ENCODE measurements at places on chromosomes 16 and 17.
A peak's percentile ranks its signal among the peaks of the same experiment; 100 is the strongest.

GRCh38 chr16:55690841-55691240 is 35.1 kb downstream of the SLC6A2 start:
- DNase-seq: no peak

DNA sequence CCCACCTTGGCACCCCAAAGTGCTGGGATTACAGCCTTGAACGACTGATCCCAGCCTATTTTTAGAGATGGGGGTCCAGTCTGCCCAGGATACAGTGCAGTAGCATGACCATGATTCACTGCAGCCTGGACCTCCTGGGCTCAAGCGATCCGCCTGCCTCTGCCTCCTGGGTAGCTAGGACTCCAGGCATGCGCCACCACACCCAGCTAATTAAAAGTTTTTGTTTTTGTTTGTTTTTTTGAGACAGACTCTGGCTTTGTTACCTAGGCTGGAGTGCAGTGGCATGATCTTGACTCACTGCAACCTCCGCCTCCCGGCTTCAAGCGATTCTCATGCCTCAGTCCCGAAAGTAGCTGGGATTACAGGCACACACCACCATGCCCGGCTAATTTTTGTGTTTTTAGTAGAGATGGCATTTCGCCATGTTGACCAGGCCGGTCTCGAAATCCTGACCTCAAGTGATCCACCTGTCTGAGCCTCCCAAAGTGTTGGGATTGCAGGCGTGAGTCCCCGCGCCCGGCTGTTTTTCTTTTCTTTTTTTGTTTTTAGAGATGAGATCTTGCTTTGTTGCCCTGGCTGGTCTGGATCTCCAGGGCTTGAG is 2.3 kb upstream of the PAFAH1B1 start:
- DNase-seq: no peak

DNA sequence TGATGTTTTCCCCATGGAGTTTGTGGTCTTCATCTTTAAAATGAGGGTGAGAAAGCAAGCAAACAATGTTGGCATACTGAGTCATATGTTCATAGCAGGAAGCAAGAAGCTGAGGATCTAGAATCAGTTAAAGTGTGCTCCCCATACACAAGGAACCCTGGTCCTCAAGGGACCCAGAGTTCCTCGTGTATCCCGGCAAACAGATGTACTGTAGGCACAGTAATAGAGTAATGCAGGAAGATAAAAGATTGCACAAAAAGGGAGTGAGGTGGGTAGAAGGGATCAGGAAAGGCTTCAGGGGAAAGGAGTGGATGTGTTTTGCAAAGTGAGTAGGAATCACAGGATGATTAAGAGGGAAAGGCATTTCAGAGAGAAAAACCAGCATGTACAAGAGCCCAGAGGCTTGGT is 412.3 kb upstream of the CDH11 start:
- no peak for DNase-seq

DNA sequence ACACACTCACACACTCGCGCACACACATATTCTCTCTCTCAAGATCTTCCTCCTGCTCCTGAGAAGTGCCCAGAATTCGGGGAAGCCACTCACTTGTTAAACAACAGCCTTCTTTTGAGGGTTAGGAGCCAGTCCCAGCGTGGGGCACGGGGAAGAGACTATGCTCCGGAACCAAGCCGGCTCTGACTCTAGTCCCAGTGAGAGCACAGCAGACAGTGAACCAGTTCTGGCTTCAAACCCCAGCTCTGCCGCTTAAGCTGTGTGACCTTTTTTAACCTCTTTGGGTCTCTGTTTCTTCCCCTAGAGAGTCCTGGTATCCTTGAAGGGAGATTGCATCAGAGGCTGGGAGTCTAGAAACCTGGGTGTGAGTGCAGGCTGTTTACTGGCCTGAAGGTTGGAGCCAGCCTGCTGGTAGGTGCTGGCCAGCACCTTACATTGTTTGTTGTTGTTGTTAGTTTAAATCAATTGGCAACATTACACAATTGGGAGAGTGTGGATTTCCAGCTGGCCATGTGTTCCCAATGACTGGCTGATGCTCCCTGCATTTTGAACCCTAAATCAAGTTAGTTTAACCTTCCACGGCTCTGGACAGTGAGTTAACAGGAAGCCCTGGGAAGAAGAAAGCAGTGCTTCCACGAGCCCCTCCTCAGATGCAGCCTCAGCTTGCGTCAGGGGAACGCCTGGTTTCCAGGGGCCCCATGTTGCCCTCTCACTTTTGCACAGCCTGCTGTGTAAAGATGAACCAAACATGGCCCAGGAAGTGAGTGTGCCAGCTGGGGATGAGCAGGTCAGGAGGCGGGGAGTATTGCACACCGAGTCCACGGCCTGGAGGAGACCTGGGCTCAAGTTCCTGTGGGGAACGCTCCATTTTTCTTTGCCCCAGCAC is 71.5 kb downstream of the GAS7 start:
- no peak for DNase-seq

GRCh38 chr16:79188739-79189122 is 411.8 kb downstream of the MAF start:
- no peak for DNase-seq

GRCh38 chr17:46979147-46979863 is at the start of gene RPRML:
Gene RPRML, minus strand, starts transcription at chr17:46979253. Its CDS starts 246 bp downstream, at chr17:46979007.
- DNase-seq: peak; percentile 6

GRCh38 chr16:21598701-21599121 is 666 bp upstream of the METTL9 start:
- no peak for DNase-seq

DNA sequence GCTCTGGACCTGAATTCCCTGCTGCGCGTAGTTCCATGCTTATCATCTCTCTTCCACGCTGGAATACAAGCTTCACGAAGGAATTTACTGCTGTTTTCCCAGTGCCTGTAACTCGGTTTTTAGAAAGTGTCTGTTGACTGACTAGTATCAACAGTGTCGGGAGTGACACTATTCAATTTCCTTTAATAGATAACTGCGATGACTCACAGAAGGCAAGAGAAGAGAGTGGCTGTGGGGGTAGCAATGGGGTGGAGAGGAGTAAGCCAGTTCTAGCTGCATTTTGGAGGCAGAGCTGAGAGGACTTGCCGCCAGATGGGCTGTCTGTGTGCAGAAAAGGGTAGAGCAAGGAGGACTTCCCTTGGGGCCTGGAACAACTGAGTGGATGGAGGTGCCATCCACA is 25.2 kb downstream of the B4GALNT2 start:
- no peak for DNase-seq

DNA sequence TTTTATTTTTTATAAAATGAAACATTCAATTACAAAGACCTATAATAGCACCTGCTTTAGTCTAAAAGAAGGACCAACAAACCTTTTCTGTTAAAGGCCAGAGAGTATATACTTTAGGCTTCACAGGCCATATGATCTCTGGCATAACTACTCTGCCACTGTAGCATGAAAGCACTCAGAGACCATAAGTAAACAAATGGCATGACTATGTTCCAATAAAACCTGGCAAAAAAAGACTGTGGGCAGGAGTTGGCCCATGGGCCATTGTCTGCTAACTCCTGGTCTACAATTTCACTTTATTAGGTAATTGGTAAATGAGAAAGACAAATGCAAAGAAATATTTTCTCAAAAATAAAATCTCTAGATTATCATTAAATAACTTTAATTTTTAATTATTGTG is 14.9 kb downstream of the CEP112 start:
- no peak for DNase-seq

DNA sequence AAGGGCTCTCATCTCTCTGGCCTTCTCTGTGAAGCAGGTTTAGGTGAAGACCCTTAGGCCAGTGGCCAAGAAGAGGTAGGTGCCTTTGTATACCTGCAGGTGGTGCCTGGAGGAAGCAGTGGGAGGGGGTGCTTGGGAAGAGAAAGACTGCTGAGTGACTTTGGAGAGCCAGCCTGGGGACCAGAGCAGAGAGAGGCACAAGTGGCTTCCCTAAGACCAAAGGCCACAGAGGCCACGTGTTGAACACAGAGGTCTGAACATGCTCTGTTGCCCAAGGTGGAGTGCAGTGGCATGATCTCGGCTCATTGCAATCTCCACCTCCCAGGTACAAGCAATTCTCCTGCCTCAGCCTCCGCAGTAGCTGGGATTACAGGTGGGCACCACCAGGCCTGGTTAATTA is 103.5 kb downstream of the CPPED1 start:
- no peak for DNase-seq

- no peak for DNase-seq
Observed at GRCh38 chr17:79324194-79324593, 249.6 kb downstream of the ENGASE start.

- no peak for DNase-seq
Observed at GRCh38 chr16:48963901-48964615, 317.6 kb downstream of the CBLN1 start.

- DNase-seq: no peak
Observed at GRCh38 chr17:33895491-33895890, 359.6 kb upstream of the CCL2 start.

- peak; percentile 3 for DNase-seq
Observed at GRCh38 chr16:19601083-19601976, 45.8 kb downstream of the VPS35L start.

GRCh38 chr17:16269658-16270057 is 52.6 kb downstream of the PIGL start:
- DNase-seq: no peak

- no peak for DNase-seq
Observed at GRCh38 chr16:81544261-81544660, 99.7 kb downstream of the CMIP start.

GRCh38 chr16:57432989-57433388 is 14.2 kb downstream of the CIAPIN1 start:
- DNase-seq: no peak

- DNase-seq: no peak
Observed at GRCh38 chr16:20249211-20249610, 78.1 kb downstream of the GP2 start.

- DNase-seq: no peak
Observed at GRCh38 chr17:10309003-10309974, 63.5 kb downstream of the MYH13 start.

- no peak for DNase-seq
Observed at GRCh38 chr16:55746081-55746480, 86.8 kb downstream of the CES1 start.

- DNase-seq: no peak
Observed at GRCh38 chr16:82178352-82178751, 8.3 kb upstream of the MPHOSPH6 start.

DNA sequence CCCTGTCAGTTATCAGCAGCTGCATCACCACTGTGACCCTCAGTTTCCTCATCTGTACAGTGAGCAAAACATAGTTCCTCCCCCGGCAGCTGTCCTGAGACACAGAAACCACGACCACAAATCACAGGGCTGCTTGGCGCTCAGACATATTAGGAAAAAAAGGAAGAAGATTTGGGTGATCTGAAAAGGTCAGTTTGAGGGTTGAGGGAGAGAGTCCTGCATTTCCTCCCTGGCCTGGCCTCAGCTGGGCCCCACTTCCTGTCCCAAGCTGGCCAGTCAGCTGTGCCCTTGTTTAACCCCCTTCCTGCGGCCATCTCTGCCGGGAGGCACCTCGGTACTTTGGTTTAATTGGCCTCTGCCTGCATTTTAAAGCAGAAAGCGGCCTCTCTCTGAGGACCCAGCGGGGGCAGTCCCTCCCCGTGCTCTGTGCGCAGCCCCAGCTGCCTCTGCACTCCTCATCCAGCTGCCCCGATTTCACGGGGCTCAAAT is 24.0 kb upstream of the CIBAR2 start:
- DNase-seq: no peak

GRCh38 chr16:76483307-76483909 is 206.2 kb downstream of the CNTNAP4 start:
- DNase-seq: no peak

DNA sequence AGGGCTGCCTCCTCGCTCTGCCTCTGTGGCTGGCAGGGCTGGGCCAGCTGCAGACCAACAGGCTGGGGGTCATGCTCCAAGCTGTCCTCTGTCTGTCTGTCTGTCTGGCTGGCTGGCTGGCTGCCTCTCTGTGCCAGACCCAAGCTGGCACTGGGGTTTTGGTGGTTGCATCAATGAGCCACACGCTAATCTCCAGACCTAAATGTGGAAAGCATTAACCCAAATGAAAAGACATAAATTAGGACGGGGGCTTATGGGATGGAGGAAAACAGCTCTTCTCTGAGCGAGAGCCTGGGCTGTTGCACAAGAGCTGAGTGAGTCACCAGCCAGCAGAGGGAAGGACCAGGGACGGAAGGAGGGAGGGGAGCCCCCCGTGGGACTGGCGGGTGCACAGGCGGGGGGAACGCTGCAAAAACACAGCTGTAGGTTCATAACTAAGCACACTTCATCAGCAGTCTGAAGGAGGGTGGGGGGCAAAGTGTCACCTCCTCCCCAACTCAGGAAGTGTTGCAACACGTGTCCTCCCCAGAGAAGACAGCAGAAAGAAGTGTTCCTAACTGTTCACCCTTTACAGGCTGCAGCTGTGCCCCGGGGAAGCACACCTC is 83.4 kb downstream of the GAS7 start:
- peak; percentile 14 for DNase-seq

DNA sequence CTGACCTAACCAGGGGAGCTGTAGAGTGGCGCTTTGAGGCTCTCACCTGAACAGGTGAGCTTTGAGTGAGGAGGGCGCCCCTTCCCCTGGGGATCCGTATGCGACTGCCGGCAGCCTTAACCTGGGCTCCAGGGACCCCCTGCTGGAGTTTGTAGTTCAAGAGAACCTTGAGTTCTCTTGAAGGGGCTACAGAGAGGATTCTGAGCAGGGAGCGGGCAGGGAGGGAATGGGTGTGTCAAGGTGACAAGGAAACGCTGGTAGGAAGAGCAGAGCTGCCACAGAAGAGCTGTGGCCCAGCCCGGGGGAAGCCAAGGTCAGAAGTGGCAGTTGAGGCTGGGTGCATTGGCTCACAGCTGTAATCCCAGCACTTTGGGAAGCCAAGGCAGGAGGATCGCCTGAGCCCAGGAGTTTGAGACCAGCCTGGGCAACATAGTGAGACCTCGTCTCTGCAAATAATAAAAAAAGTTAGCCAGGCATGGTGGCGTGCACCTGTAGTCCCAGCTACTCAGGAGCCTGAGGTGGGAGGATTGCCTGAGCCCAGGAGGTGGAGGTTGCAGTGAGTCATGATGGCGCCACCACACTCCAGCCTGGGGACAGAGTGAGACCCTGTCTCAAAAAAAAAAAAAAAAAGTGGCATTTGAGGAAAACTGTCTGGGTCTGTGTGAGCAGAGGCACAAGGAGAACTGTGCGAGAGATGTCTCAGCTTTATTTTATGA is 1.2 kb downstream of the LLGL2 start:
- no peak for DNase-seq

GRCh38 chr16:10840703-10841102 is 22.1 kb upstream of the TVP23A start:
- DNase-seq: no peak

Measured in stimulated activated CD4-positive, alpha-beta T cell treated with anti-CD3 and anti-CD28 coated beads, Interleukin-2, amount 100 ng/mL, for 4 hours (primary cell).